Left kidney (tissue), 8 donors: ENCODE measurements at places on chromosomes 1 and 21.

DNA sequence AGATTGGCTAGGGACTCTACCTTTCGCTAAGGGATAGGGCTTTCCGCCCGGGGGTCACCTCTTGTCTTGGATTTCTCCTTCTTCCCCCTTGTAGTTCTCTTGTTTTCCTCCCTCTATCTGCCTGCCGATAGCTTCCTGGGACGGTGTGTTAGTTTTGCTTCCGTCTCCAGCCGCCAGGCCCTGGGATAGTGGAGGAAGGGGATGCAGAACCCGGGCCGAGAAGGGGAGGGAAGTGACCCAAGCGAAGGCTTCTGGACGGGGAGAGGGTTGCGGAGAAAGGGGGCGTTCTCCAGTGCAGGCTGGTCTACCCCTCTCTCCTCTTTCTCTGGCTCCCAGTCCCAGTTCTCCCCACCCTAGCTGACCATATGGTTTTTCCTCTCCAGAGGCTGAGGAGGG is 871 bp downstream of the TUFT1 start:
- DNase-seq: peak; percentile 32

DNA sequence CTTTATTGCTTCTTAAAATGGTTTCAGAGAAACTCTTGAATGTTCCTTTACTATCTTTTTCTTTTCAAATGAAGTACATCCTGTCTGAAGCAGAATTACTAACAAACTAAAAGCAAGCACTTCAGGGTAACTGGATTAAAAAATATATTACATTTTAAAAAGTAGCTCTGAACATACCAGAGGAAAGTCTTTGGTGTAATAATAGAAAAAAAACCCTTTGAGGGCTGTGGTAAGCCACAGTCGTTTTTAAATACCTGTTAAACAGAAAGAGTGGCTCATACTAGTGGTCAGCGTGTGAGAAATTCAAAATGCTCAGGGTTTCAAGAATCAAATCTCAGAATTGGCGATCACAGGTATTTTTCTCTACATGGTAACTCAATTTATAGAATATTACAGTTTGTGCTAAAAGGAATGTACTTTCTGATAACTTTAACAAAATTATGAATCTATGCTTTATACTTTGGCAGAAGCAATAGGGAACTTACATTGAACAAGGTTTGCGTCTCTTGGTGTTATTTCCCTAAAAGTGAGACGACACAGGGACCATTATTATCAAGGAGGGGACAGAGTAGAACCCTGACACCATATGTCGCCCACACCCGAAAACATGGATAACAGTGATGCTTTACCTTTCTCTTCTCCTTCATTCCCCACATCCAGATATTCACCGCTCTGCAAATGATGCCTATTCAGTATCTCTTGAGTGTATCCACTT is 97.0 kb upstream of the DPH5 start:
- DNase-seq: no peak

GRCh38 chr1:40049725-40050124 is 9.2 kb downstream of the CAP1 start:
- no peak for DNase-seq

DNA sequence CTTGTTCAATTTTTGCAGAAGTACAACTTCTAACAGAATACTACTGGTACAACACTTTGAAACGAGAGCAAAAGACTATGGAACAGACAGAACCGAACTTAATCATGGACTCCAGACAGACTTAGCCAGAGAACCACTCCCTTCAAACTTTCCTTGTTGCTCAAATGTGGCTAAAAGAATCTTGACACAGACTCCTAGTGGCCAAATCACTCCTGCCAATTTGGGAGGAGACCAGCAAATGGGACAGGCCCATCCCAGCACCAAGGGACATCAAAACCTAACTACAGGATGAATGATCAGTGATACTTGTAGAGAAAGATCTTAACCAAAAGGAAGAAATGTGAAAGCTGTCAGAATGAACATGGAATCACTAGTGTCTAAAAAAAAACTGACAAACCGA is 154.0 kb downstream of the MATN1 start:
- DNase-seq: no peak

- no peak for DNase-seq
These were observed 10.0 kb downstream of the CYP4A22 start for GRCh38 chr1:47147047-47147785.

DNA sequence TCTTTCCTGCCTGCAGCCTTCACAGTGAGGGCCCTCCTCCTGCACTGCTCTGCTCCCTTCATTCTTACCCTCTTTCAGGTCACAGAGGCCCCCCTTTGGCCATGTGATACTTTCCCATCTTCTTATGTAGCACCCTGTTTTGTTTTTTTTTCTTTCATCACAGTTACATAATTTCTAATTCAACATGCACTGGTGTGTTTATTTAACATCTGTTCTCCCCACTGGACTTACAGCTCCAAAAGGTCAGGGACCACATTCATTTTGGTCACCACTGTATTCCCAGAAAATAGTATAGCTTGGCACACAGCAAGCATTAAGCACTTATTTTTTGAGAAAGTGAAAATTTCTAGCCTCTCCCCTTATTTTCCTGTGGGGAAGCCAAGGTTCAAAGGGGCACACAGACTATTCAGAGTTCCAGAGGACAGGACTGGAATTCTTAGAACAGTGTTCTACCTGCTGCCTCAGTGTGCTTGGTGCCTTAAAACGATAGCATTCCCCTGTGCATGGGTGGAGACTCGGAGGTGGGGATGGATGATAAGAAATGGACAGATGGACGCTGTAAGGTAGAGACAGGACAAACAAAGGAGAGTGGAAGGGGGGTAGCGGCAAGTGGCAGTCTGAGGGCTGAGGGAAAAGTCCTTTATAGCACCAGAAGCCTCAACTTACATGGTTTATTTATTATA is 5.3 kb downstream of the DENND2D start:
- DNase-seq: no peak

- no peak for DNase-seq
These were observed 480.4 kb upstream of the ZRANB2 start for GRCh38 chr1:71561206-71561605.

DNA sequence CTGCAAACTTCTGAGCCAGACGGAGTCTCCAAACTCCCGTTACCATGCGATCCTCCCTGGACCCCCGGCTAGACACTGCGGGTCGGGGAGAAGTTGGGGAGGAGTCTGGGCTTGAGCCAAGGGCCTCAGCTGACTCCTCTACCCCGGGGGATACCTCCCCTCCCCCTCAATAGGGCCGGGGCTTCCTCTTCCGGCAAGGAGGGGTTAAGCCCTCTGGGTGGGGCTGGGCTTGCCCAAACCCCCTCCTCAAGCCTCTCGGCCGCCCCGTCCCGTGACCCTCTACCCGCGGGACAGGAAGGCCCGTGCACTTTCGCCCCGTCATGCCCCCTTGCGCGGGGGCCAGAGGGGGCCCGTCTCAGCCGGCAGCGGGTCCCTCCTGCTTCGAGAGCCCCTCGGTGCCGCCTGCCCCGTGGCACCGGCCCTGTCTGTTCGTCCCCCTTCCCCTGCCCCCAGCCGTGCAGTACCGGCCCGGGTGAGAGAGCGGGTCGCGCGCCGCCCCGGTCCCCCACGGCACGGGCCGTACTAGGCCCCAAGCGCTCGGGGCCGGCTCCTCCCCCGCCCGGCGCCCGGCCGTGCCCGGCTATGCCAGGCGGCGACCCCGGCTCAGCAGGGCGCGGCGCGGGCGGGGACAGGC is 652 bp downstream of the ARL8A start:
- no peak for DNase-seq

DNA sequence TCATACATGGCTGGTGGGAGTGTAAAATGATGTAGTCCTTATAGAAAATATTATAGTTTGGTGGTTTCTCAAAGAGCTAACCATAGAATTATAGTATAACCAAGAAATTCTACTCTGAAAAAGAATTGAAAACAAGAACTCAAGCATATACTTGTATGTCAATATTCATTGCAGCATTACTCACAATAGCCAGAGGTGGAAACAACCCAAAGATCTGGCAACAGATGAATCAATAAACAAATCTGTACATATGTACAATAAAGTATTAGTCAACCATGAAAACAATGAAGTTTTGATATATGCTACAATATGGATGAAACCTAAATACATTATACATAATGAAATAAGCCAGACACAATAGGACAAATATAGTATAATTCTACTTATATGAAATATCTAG is 29.7 kb downstream of the XCL1 start:
- DNase-seq: no peak

GRCh38 chr1:93031711-93032110 is 47.4 kb upstream of the MTF2 start:
- no peak for DNase-seq

GRCh38 chr21:45826676-45827301 is 154.8 kb upstream of the COL6A1 start:
- DNase-seq: no peak

- no peak for DNase-seq
These were observed 1.4 kb downstream of the PTPRF start for GRCh38 chr1:43531906-43532584.

GRCh38 chr1:157025385-157025784 is 20.2 kb downstream of the ARHGEF11 start:
- DNase-seq: no peak

DNA sequence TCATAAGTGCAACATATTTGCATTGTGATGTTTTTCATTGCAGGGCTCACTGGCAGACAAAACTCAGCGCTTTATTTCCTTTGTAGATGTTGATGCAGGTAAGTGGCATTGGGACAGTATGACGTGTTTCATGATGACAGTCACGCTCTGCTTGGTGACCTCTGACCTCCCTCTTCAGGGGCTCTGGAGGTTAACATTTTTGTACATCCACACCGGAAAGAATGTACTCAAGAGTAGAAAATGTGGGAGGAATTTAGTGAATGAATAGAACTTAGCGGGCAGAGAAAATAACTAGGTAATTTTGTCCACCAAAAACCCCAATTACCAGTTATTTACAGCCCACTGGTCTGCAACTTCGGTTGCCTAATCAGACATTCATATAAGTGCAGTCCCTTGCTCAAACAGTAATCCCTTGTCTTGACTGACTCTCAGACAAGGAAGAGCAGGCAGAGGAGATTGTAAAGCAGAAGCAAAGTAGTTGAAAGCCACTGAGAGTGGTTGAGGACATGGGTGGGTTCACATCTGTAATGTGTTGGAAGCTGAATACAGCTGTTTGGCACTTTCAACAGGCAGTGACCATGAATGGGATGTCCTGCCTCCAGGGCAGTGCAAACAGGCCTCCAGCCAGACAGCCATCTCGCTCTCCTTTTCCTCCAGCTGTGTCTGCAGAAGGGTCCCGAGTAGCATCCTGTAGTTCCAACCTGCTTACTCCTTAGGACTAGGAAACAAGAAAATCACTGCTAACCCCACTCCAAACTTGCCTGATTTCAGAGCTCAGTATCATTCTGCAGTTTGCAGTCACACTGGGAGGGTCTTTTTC is 188.9 kb downstream of the NRIP1 start:
- DNase-seq: peak; percentile 38

DNA sequence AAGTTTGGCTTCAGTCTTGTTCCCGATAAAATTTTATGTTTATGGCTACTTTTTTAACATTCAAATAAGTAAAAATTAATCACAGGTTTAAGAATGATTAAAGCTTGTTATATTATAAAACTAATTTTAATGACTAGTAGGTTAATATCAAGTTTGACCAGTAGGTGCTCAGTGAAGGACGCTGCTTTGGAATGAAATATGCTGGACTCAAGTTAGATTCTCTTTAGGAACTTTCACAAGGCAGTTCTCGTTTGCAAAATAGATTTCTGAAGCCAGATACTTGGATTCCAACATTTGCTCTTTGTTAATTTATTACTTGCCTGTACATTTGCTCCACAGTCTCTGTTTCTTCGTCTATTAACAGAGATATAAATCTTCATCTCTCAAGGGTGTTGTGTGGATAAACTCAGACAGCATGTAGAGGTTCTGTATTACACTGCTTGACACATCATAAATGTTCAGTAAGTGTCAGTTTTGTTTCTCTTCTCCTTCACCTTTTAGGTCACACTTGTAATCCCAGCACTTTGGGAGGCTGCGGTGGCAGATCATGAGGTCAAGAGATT is 432.8 kb upstream of the CHRM3 start:
- DNase-seq: no peak

- peak; percentile 18 for DNase-seq
These were observed 11.9 kb upstream of the RIPPLY3 start for GRCh38 chr21:36994501-36995158.

DNA sequence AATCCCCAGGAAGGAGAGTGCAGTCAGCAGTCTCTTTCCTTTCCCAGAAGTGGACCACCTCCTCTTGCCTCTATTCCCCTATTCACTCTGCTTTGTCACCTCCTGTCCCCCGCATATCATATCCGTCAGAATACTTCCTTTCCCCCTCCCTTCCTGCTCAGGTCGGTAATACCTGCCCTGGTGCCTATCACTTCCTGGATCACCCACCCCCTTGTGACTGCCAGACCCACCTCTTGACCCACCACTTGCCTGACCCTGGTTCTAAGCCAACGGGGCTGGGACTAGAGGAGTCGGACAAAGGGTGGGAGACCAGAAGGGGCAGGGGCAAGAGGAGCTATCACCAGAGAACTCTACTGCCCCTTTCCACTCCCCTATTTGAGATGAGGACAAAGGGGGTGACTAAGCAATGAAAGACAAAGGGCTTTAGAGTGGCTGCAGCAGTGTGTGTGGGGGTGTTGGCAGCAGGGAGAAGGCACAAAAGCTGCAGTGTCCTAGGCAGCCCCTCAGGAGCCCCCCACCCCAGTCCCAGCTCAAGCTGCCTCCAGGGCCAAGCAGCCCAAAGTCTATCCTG is 1.7 kb upstream of the ADAMTS4 start:
- no peak for DNase-seq

DNA sequence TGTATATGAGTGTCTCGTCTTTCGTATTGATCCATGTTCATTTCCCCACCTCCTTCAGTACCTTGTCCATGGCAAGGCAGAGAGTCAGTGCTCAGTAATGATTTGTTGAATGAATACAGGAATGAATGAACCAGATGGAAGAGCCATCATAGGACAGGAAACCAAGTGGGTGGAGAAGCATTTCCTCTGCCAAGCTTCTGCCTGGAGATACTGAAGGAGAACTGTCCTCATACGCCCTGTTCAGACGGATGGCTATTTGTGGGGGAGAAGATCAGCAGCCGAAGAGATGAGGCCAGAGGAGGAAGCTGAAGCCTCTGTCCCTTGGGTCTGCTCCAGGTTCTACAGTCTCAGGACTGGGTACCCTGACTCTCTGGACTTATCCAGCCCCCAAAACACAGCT is 5.8 kb downstream of the FAM43B start:
- DNase-seq: no peak

DNA sequence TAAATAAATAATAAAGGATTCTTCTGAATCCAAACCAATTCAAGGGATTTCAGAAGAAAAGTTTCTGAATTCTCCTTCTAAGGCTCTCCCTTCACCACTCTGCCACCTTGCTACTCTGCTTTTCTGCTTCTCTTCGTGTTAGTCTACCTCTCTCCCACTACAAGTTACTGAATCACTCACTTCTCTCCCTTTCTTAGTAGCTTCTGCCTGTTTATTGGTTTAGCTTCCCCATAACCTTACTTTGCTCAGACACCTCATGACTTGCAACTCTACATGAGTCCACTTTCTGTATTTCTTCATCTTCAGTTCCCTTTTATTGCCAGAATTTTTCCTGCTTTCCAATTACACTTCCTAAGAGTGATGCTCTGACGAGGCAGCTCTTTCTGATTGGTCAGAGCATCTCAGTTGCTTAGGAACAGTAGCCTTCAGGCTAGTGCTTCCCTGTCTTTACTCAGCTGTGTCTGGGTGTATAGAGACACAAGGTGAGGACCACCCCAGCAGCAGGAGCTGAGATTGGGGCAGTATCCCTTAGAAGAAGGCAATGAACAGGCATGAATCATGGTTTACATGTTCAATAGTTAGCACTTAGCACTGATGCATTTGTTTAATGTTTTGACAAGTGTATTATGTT is 144.6 kb downstream of the SLC30A10 start:
- DNase-seq: no peak
